ENCODE measurements at places on chromosomes 1 and 21.

DNA sequence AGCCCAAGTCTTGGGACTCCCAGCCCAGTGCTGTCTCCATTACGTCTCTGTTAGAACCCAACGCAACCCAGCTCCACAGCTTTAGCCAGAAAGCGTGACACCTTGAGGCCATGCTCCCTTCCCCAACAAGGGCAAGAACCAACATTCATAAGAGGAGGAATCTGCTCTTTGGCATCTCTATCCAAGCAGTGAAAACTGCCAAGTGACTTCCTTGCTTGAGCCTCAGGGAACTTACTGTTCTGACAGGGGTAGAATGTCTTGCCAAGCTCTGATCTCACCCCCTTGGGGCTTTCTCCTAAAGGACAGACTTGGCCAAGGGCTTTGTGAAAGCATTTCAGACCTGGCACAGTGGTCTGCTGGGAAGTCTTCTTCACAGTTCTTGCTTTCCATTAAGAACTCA lies 56.6 kb downstream of the SYT6 start:
- DNase-seq = no peak

GRCh38 chr1:27346991-27347624 lies 5.3 kb downstream of the SYTL1 start:
- DNase-seq = no peak

DNA sequence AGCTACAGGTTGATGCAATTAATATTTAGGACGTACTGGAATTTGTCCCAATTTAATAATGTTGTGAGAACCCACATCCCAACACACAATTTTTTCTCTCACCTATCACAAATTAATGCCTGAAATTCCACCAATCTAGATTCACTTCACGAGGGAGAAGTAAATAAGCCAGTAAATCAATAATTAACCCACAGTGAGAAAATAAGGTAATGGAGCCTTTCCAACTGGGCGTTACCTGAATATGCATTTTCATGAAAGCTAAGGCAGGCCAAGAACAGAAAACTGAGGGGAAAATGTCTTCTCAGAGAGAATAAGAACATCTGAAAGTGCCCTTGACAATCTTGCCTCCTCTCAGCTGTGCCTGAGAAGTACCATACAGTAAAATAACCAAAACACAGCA lies 240.8 kb upstream of the NR5A2 start:
- no peak for DNase-seq

DNA sequence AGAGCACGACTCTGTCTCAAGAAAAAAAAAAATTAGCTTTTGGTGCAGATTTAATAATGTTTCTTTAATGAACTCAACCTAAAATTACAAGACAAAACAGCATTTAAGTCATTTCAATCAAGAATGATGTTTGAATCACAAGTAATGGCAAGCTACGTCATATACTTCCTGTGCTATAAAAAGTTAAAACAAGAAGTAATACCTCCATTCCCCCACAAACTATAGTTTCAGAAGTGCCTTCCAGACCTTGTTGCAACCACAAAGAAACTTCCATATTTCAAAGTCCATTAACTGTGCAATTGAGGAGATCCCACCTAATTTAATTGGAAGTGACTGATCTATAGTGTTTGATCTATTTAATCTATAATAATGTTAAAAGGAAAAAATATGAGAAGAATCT lies 15.1 kb downstream of the NRDC start:
- DNase-seq = no peak

DNA sequence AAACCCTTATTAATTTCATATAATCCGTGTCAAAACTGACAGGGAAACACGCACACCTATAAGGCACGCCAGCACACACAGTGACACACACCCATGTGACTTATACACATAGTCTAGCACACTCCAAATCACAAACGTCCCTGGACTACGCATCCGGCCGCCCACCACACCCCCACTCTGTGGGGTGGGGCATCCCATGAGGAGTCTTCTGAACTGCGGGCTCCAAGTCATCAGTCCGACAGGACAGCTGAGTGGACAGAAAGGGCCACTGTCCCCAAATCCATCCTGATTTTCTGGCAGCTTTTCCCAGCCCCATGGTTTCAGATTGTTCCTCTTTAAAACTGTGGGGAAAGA lies 829 bp downstream of the PEA15 start:
- peak; percentile 69 for DNase-seq
